ENCODE measurements at places on chromosomes 7 and 10. TPM values are rescaled to one million over a fixed set of nuclear protein-coding genes. Genes with fewer than 3 reads are reported as not detected.

DNA sequence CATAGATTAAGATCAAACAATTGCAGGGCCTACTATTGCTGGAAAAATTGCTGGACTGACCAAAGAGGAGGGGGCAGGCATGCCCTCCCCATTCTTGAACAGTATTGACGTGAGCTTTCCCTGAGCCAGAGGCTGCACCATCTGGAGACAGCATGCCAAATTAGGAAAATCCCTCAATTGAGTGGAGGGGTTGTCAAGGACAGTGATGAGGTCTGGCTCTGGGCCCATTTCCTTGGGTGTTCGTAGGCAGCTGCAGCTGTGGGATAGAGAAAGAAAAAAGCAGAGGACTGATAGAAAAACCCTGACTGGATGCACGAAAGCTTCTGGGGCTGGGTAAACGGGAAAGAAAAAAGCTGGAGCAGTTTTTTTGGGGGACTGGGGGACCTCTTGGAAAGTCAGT is 22.8 kb upstream of the ORC5 start:
- DNase-seq, result peak; percentile 59

DNA sequence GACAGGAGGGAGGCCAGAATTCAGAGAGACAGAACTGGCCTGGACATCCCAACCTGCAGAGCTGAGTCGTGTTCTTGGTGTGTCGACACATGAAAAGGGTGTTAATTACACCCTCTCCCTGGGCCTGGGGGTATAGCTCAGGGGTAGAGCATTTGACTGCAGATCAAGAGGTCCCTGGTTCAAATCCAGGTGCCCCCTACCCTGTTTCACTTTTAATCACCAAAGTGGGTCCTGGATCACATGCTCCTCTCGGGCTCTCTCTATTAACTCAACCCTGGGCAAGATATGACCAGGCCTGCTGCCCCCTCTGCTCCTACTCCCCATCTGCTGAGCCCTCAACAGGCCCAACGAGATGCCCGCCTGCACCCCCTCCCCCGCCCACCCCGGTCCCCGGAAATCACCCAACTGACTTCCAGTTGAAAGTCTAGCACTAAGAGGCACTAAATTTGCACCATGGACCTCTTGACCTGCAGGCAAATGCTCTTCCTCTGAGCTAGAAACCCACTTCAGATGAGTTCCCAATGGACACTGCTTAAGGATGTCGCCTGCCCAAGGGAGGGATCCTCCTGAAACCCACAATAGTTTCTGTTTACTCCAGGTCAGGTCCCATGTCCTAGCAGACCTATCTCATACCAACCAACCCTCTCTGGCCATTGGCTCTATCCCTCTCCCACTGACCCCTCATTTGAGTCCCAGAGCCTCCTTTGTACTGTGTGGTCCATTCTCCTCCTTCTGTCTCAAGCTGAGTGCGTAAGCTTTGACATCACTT is 137.6 kb downstream of the ZNF467 start:
- no peak for DNase-seq

- DNase-seq, result peak; percentile 67
These were observed 20.6 kb downstream of the HYAL4 start for GRCh38 chr7:123865517-123866117.

- DNase-seq, result peak; percentile 14
These were observed 46.6 kb downstream of the MACC1 start for GRCh38 chr7:20170633-20171032.

DNA sequence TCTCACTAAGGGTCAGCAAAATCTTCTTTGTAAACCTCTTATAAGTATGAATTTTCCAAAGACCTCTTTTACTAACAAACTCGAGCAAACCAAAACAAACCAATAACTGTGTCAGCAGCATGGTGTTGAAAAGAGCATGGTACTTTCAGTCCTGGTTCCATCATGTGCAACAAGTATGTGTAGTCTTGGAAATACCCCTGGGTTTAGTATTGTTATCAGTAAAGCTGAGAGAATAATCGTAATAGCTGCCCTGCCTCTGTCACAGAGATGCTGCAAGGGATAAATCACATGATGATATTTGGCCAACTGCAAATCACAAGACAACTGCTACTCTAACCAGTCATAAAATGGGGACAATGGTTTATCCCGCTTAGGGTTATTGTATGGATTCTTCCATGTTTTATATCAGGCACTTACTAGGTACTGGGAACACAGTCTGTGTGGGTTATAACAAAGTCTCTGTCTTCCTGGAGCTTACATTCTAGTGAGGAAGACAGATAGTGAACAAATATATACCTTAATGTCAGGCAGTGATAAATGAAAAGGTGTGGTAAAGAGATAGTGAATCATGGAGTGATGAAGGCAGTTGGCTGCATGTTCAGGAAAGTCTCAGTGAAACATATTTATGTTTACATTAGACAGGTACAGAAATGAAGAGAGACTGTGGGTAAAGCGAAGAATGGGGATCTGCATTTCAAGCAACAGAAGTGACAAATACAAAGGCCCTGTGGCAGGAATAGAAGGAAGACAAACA is 60.5 kb upstream of the C10orf90 start:
- DNase-seq, result no peak

The GARS1 gene
- 105 TPM for total RNA-seq

- no peak for DNase-seq
These were observed 1.1 kb upstream of the HOXA13 start for GRCh38 chr7:27200761-27201579.

- no peak for DNase-seq
These were observed 14.4 kb downstream of the SCIN start for GRCh38 chr7:12584930-12585329.
